ENCODE measurements at places on chromosomes 1 and 21.

GRCh38 chr1:223732993-223733798 lies 20.9 kb downstream of the CAPN2 start:
- no peak for DNase-seq

- no peak for DNase-seq
Observed at GRCh38 chr1:245155272-245156040, 671 bp downstream of the KIF26B start.

DNA sequence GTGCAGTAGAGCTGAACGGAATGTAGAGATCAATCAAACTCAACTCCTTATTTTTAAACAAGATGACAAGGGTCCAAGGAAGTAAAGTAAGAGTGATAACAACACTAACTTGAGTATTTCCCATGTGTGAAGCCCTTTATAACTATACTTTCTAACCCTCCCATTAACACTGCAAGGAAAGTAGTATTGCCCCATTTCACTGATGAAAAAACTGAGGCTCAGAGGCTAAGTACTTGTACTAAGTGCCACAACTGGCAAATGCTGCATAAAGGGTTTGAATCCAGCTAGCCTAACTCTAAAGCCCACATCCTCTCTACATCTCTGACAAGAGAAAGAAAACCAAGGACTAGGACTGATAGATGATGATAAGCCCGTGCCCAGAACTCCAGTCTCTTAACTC lies 8.2 kb upstream of the GJA5 start:
- no peak for DNase-seq

DNA sequence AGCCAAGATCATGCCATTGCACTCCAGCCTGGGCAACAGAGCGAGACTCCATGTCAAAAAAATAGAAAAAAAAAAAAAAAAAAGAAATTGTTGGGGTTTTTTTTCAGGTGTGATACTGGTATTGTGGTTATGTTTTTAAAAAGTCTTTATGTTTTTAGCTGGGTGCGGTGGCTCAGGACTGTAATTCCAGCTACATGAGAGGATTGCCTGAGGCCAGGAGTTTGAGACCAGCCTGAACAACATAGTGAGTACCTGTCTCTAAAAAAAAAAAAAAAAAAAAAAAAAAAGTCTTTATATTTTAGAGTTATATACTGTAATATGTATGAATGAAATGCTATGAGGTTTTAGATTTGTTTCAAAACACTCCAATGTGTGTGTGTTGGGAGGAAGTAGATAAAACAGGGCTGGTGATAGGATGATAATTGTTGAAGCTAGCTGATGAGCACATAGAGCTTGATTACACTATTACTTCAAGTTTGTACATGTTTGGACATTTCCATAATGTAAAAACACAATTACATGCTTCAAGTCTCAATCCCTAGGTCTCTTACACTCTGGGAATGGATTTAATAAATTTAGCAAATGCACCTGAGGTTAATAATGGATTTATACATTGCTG lies 30.2 kb upstream of the ATP5PO start:
- no peak for DNase-seq

DNA sequence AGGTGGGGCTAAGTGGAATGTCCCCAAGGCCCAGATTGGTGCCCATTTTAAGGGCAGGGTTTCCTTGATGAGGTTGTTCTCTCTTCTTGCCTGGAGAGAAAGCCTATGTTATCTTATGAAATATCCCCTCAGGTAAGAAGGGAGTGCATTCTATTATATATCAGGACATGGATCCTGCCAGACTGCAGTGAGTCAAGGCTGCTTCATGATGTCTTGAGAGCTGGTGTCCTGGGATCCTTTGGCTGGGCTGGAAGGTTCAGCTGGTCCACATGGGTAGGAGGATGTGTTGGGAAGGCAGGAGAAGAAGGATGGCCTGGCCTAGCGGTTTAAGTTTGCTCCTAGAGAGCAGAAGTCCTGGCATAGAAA lies 207.6 kb downstream of the ROR1 start:
- no peak for DNase-seq
